ENCODE measurements at places on chromosomes 1 and 21.

GRCh38 chr1:219812491-219813203 is 115.7 kb downstream of the SLC30A10 start:
- no peak for DNase-seq

- peak; percentile 22 for DNase-seq
These were observed 53.3 kb upstream of the SYT14 start for GRCh38 chr1:209884665-209885117.

DNA sequence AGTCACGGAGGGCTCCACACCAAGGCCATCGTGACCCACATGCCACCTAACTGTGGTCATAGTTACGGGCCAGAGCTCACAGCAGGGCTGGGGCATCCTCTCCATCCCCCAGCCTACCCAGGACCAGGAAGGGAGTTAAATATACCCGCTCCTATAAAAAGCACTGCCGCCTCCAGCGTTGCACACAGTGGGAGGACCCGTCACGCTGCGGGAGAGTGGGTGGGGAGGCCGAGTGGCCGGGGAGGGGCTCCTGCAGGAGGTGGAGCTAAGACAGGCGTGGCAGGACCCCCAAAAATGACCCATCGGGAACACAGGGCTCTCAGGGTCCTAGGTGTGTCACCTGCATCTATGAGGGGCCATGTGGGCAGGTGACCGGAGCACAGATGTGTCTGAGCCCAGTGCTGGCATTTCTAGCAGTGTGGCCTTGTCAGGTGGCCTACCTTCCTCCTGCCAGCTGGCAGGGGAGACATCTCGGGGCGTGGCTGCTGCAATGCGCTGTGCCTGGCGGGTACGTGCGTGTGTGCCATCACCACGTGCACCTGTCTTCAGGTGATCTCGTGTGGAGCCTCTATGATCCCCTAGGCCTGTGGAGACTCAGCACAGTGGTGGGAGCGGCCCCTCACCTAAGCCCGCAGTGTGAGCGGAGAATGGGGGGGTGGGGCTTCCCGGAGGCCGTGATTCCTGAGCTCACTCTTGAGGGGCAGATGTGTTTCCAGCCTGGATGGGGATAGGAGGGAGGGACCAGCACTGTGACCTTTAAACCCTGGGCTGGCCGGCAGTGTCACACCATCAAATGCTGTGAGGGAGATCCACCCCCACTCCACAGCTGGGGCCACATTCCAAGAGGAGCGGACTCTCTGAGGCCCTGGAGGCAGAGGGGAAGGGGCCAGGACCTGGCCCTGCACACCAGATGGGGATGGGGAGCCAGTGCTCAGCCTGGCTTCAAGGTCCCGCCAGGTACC is 17.7 kb downstream of the AGRN start:
- no peak for DNase-seq

- DNase-seq, result no peak
These were observed 29.9 kb downstream of the PSMG1 start for GRCh38 chr21:39153373-39153772.

- no peak for DNase-seq
These were observed 12.7 kb downstream of the ATP1A4 start for GRCh38 chr1:160164121-160164520.

GRCh38 chr21:41888749-41889376 is 9.7 kb upstream of the PRDM15 start:
- no peak for DNase-seq

- DNase-seq, result no peak
These were observed 37.2 kb downstream of the NUP210L start for GRCh38 chr1:154117642-154118041.

- no peak for DNase-seq
These were observed 26.6 kb downstream of the DOP1B start for GRCh38 chr21:36183144-36183795.

DNA sequence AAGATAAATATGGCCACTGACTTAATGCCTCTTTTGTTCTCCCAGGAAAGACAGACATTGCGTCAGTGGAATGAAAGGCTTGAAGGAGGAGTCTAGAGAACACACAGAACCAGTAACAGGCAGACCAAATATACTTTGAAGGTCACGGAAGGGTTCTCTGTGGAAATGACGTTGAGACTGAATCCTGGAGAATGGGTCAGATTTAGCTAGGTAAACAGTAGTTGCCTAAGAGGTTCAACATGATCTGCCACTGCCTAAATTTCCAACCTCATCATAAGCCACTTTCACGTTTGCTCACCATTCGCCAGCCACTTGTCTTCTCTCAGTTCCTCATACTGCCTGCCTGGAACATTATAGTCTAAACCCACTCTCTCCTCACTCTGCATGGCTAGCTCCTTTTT is 20.5 kb downstream of the PLA2G4A start:
- DNase-seq, result no peak

GRCh38 chr1:201468844-201469644 is at the start of gene PHLDA3:
Gene PHLDA3, minus strand, starts transcription at chr1:201469188. Its CDS starts 402 bp downstream, at chr1:201468786.
- peak; percentile 62 for DNase-seq

DNA sequence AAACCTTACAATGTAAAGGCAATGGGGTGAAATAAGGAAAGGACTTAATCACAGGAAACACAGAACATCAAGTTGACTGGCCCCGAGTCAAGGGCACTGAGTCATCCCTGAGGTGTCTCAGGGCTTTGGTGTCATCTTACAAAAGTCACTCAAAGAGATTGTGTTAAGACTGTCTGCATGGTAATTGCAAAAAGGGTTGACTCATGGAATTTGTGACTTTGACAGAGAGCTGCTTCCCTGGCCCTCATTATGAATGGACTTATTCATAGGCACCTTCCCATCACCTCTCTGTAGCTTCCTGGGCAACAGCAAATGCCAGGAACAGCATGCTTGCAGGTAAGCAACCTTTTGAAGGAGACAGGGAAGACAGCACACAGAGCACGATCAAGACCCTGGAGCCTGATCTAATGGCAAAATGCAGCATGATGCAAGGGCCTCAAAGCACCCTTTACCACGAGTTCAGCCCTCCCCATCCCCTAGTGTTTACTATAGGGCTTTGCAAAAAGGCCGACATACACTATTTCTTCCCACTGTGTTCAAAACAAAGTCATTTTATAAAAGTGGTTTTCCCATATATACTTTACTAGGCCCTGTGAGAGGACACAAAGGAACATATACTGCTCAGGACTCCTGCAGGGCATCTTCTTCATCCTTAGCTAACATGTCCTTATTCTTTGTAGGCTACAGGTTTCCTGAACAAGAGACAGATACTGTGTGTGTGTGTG is 17.1 kb downstream of the ZP4 start:
- DNase-seq, result no peak

DNA sequence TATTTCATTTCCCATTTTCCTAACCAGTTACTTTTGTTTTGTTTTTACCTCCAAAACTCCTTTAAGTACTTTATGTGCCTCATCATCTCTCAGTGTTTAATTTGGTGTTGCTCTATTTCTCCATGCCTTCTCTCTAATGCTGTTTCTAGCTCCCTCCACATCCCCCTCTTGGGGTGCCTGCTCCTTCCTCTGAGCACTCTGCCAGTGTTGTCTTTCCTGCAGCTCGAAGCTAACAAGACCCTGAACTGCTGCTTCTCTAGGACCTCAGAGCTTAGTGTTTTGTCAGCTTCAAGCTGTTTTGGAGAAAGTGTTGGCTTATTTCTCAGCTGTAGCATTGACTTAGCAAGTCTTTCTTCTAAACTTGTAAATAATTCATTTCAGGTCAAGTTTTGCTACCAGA is 290.6 kb downstream of the DPYD start:
- no peak for DNase-seq

GRCh38 chr1:157639800-157640199 is 41.9 kb upstream of the FCRL4 start:
- no peak for DNase-seq

Measured in activated T-helper 2 cell treated with anti-CD3 and anti-CD28 coated beads, Interferon-gamma antibody, Interleukin-2, Interleukin-4, amounts not matched to agents 10 μg/mL and 5 μg/mL and 100 μg/mL, durations not matched to agents 14 hours and 24 hours and 36 hours (primary cell).